Left hindlimb (tissue), 1 donor: ENCODE measurements at places on chromosomes 5 and 9.
A peak's percentile ranks its signal among the peaks of the same experiment; 100 is the strongest.

GRCh38 chr5:122195802-122196394 lies 66.6 kb downstream of the ZNF474 start:
- DNase-seq = peak; percentile 47

- DNase-seq = no peak
Observed at GRCh38 chr5:37738057-37738691, 101.7 kb downstream of the GDNF start.

- DNase-seq = no peak
Observed at GRCh38 chr9:116580853-116581252, 106.3 kb upstream of the TRIM32 start.

GRCh38 chr9:93592008-93592642 lies 15.7 kb downstream of the PHF2 start:
- DNase-seq = no peak

DNA sequence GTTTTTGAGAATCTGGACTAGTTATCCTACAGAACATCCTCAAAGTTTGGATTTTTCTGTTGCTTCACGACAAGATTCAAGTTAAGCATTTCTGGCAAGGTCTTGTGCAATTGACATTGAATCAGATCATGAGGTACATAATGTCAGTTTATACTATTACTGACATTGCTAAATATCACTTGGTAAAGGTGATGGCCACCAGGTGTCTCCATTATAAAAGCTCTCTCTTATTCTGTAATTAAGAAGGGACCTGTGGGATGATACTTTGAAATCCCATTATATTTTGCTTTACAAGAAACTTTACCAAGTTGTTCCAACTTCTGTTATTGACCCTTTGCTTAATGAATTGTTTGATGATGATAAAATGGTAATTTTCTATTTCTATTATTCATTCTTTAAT lies 131.0 kb upstream of the ASTN2 start:
- no peak for DNase-seq

DNA sequence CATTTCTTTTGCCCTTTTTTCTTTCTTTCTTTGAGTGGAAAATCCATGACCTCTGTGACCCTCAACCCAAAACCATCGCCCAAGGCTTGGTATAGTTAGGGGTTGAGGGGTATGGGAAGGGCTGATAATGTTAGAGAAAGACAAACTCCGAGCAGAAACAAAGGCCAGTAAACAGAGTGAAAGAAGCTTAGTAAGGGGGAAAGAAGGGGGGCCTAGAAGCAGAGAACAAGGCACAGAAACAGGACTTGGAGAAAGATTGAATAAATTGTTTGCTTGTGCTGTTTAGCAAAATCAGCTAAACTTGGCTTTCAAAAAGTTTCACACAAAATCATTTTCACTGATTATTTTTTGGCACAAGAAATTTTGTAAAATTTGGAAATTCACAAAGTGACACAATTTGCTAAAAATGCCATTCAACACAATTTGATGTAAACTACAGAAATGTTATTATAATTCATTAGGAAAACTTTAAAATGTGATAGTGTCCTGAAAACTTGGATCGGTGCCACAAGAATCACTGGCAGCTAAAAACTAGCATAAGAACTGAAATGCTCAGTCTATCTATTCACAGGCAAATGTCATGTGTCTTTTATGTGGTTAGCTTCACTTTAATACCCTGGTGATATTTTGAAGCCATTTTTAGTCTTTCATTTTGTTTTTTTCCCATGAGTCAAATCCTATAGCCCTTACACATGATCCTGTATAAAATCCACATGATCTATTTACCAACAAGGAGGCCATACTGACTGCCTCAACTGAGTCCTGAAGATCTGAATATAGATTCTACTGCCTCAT lies 276.4 kb downstream of the NR2F1-AS1 start:
- DNase-seq = no peak

- DNase-seq = no peak
Observed at GRCh38 chr5:3954199-3954598, 358.6 kb downstream of the IRX1 start.

DNA sequence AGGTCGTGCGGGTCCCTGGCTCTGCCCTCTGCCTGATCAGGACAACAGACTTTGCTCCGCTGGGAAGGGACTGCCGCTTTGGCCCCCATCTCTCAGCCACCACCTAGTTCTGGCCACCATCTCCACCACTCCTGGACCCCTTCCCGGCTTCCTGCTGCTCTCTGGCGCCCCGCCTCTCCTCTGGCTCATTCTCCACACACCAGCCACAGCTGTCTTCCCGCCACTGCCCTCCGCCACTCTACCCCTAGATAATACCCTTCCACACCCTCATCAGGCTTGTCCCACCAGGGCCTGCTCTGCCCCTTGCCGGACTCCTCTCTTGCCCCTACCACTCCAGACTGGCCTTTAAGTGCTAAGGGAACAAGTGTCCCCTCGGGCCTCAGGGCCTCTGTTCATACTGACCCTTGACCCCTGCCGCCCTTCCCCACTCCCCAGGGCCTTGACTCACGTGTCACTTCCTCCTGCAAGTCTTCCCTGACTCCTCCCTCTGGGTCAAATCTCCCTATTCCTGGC lies 3.0 kb upstream of the CDX1 start:
- DNase-seq = peak; percentile 80

- DNase-seq = no peak
Observed at GRCh38 chr9:6884101-6884500, 126.3 kb downstream of the KDM4C start.
